ENCODE measurements at places on chromosomes 6 and 20. TPM values are rescaled to one million over a fixed set of nuclear protein-coding genes. Genes with fewer than 3 reads are reported as not detected.

GRCh38 chr6:12916420-12917136 is 200.0 kb downstream of the PHACTR1 start:
- no peak for DNase-seq

DNA sequence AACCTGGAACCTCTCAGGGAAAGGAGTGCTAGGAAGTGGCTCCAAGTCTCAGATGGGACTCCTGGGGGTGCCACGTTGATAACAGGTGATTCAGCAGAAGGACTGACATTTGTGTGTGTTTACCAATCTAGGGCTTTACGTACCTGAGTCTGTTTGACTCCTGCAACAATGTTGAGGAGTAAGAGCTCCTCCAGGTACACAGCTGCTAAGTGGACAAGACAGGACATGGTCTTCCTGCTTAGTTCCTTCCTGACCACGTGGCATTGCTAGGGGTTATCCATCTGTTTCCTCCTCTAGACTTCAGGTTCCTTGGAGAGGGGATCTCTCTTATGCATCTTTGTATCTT is 164.5 kb upstream of the SLC24A3 start:
- DNase-seq: no peak

BHLHE23 gene
- not detected for total RNA-seq

C6orf58 gene
- total RNA-seq: not detected

GRCh38 chr6:5998711-5999687 is 7.7 kb downstream of the NRN1 start:
- peak; percentile 81 for DNase-seq

- no peak for DNase-seq
Observed at GRCh38 chr6:46898006-46898405, 23.7 kb downstream of the ADGRF5 start.

KCNK16 gene
- not detected for total RNA-seq

- no peak for DNase-seq
Observed at GRCh38 chr6:127952176-127952575, 51.3 kb upstream of the THEMIS start.

DNA sequence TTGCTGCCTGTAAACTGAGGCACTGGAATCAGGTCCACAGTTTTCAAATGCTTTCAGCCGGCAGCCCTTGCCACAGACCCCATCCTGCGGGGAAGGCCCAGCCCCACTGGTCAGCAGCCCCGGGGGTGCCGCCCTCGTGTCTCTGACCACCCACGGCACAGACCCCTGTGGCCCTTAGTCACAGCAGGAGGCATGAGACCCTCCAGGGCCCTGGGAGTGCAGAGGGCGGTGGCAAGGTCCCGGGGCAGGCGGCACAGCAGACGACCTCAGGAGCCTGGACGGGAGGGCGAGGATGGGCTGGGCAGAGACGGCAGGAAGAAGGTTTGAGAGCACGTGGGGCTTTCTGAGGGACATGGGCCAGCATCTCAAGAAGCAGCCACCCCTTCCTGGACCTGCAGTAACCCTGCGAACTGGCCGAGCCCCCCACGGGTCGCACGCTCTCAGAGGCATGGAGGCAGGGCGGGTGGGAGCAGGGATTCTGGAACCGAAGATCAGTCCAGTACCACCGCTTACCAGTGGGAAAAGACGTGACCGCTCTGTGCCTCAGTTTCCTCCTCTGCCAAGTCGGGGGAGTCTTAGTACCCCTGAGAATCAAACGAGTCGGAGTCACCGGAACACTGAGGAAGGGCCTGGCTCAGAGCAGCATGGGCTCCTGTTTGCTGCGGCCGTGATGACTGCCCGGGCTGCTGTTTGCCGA is 140.7 kb downstream of the TAF4 start:
- DNase-seq: no peak

CRYBG1 gene
- 0.84 TPM for total RNA-seq

COL19A1 gene
- 7.7 TPM for total RNA-seq

GRCh38 chr6:96631248-96631647 is 68.3 kb downstream of the FHL5 start:
- no peak for DNase-seq

DNA sequence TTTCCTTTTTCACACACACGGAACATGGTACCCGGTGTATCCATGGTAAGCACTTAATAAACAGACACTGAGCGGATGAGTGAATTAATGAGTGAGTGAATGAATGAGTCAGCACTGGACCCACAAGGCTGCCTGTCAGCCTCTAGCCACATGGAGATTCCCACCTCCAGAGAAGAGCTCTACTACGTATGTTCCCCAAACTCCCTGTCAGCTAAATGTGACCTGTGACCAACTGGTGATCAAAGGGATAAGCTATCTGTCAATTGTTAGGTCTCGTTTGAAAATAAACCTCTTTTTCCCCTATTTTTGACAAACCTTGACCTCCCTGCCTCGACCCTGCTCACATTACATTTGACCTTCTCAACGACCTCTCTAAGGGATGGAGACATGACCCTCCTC is 24.5 kb upstream of the TAF8 start:
- DNase-seq: no peak

DNA sequence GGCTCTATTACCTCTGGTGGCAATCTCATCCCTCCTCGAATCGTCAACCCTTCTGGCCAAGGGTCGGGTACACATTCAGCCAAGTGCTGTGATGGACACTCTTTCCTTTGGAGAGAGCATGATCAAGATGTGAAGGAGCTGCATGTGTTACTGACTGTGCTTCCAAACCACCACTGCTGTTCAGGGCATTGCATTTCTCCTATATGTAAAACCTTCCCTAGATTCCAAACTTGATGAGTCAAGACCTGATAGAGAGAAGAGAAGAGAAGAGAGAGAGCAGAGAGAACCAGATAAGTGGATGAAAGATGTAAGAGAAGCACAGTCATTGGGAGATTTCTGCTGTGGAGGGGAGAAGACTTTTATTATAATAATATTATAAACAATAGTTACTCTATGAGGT is 162.2 kb downstream of the KCNQ5 start:
- DNase-seq: no peak

KCNK5 gene
- 0.16 TPM for total RNA-seq

PRR18 gene
- total RNA-seq: 22.9 TPM

DNA sequence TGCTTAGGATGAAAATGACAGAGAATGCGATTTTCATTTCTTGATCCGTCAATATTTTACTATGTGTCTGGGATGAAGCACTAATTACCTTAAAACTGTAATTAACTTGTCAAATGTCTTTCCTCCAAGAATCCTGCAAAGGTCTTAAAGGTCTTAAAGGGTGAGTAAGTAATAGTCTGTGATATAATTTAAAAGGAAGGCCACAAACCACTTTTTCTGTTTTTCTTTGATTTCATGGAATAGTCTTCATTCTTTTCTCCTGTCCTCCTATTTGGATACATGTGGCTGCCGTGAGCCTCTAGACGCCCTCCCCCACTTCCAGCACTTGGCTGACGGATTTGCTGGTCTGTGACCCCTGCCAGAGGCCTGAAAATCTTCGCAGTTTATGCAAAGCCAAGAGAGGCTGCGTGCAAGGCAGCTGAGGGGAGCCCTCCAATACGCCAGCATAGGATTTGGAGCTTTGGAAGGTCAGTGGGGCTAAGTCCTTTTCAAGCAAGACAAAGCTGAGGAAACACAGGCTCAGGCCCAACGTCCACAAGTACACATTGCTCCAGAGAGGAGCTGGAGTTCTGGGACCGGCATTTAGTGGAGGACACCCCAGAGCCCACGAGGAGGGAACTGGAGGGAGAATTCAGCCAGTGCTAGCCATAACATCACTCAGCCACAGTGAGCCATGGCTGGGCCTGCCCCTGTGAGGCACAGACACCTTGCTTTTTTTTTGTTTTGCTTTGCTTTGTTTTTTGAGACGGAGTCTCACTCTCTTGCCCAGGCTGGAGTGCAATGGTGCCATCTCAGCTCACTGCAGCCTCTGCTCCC is 382.6 kb downstream of the SMOC2 start:
- no peak for DNase-seq

DNA sequence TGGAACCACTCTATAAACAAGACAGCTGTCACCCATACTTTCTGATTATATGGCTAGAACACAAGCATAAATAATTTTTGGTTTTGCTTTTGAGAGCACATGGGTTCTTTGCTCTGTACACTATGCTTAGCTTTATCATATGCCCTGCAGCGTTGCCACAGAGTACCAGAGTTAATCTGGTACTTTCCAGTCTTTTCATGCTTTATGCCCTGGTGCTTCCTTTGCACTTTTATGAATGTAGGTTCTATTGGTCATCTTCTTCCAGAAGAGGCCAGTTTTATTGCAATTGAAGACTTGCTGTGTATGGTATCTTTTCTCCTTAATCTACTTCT is 20.8 kb downstream of the SHLD1 start:
- DNase-seq: no peak
